ENCODE measurements at places on chromosomes 1 and 21.

GRCh38 chr1:117657031-117657430 is 51.2 kb downstream of the TENT5C start:
- no peak for DNase-seq

DNA sequence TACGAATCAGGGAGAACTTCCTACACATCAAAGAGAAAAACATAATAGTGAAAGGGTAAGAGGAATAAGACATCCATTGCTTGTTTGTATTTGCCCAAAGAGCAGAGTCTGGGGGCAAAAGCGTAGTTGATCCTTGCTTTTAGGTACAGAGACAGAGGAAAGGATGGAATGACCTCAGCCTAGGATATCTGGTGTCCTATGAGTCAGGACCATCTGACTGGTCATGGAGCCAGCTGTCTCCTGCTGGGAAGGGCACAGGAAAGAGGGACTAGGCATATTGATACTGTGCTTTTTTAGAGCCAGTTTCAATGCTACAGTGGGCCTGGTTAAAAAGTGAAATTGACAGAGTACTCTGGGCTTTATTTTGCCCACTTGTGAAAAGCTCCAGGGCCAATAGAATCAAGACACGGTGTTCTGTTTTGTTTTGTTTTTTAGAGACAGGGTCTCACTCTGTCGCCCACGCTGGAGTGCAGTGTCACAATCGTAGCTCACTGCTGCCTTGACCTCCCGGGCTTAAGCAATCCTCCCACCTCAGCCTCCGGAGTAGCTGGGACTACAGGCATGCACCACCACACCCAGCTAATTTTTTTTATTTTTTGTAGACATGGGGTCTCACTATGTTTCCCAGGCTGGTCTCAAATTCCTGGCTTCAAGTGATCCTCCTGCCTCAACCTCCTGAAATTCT is 3.2 kb downstream of the PLEKHO1 start:
- DNase-seq = no peak

DNA sequence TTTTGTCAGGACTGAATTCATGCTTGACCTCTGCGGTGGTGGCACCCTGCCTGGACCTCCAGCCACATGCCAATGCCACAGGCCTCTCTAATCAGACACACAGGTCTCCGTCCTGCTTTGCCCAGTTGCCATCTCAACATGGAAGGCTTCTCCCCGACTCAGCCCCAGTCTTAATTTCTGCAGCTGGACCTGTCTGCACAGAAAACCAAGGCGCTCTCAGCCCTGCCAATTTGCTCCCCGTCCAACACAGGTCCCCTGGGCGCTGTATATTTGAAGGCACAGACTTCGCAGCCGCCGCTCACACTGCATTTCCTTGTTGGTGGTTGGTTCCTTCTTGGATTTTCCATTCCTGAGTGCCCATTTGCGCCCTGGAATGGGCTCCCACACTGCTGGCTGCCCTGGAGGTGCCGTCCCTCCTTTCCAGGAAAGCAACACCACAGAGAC is 28.0 kb upstream of the PLEKHG5 start:
- no peak for DNase-seq

GRCh38 chr1:240074422-240074821 is 17.3 kb upstream of the FMN2 start:
- DNase-seq = no peak

GRCh38 chr1:35047188-35047858 is 15.6 kb upstream of the ZMYM6 start:
- no peak for DNase-seq

DNA sequence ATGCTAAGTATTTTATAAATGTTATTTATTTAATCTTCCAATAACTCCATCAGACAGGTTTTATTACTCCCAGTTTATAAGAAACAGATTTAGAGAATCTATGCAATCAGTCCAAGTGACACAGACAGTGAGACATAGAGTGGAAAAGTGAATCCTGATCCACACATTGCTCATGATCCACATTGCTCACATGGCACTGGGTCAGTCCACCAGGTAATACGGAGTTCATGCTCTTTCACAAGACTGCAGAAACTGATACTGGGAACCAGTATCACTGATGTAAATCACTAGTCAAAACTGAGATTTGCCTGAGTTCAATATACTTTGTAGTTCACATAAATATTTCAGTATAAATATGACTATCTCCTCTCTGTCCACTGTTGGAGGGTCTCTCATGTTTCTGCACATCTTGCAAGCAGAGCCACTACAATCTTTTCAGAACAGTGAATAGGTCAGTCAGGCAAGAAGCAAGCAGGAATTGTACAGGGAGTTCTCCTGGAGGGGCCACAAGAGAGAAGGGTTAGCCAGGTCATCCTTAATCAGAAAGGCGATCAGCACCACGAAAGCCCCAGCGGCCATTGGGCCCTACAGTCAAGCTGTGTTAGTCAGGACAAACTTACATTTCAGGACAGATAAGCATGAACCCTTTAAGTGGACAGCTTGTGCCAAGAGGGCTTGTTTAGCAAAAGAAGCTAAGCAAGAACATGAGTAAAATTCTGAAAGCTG is 275.4 kb upstream of the NR5A2 start:
- DNase-seq = no peak

DNA sequence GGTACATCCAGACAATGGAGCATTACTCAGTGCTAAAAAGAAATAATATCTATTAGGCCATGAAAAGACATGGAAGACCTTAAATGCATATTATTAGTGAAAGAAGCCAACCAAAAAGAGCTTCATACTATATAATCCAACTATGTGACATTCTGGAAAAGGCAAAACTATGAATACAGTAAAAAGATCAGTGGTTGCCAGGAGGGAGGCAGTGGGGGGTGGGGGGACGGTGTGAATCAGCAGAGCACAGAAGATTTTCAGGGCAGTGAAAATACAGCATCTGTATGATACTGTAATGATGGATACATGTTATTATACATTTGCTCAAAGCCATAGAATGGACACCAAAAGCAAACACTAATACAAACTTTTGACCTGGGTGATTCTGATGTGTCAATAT is 339.4 kb upstream of the SNX7 start:
- DNase-seq = no peak

- DNase-seq = no peak
Measured at GRCh38 chr21:36710729-36711048, 11.8 kb downstream of the SIM2 start.

GRCh38 chr1:214005708-214006107 is 17.9 kb downstream of the PROX1 start:
- no peak for DNase-seq

- no peak for DNase-seq
Measured at GRCh38 chr1:28136922-28137613, 39.4 kb downstream of the PTAFR start.

GRCh38 chr1:218811497-218811896 is 362.2 kb upstream of the LYPLAL1 start:
- DNase-seq = no peak

DNA sequence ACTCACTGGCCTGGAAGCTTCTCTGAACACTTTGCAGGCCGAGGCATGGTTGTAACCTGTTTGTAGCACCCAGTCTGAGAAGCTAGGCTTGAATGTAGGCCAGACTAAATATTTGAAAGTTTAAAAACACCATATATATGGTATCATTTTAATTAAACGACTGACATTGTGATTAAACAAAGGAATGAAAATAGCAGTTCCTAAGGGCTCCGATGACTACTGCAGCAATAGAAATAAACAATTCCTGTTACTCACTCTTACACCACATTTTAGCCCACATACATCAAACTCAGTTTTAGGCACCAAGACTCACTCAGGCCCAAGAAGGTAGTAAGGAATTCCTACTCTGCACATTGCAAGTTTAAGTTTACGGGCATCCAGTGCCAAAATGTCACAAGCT is 281.2 kb downstream of the AKT3 start:
- DNase-seq = no peak

DNA sequence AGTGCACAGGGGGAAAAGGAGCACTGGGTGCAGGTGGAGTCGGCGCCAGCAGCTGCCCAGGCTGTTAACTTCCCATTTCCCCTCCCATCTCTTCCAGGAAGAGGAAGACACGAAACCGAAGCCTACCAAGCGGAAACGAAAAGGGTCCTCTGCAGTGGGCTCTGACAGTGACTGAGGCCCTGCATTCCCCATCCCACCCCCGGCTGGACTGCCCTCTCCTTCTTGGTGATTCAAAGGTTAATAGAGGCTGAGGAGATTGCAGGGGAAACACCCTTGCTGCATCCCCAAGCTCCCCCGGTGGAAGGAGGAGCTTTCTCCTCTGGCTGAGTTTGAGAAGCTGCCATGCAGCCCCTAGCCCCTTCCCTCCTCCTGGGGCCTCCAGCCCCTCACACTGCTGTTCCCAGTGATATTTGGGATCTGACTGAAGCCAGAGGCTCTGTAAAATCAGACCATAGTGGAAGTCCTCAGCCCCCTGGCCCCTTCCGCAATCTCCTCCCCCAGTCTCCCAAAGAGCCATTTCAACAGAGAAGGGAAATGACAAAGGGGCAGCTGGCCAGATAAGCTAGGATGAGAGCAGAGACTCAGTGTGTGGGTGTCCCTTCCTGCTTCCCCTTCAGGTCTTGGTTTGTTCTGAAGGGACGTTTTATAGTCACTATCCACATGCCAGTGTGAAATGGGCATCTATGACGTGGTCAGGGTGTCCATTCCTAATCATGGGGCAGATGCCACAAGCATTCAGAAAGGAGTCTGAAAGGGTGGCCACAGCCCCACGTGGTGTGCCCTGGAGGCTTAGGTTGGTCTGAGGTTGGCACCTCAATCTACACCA is 1.9 kb upstream of the SLC27A3 start:
- no peak for DNase-seq

- DNase-seq = no peak
Measured at GRCh38 chr1:201216395-201217085, 25.9 kb downstream of the IGFN1 start.

DNA sequence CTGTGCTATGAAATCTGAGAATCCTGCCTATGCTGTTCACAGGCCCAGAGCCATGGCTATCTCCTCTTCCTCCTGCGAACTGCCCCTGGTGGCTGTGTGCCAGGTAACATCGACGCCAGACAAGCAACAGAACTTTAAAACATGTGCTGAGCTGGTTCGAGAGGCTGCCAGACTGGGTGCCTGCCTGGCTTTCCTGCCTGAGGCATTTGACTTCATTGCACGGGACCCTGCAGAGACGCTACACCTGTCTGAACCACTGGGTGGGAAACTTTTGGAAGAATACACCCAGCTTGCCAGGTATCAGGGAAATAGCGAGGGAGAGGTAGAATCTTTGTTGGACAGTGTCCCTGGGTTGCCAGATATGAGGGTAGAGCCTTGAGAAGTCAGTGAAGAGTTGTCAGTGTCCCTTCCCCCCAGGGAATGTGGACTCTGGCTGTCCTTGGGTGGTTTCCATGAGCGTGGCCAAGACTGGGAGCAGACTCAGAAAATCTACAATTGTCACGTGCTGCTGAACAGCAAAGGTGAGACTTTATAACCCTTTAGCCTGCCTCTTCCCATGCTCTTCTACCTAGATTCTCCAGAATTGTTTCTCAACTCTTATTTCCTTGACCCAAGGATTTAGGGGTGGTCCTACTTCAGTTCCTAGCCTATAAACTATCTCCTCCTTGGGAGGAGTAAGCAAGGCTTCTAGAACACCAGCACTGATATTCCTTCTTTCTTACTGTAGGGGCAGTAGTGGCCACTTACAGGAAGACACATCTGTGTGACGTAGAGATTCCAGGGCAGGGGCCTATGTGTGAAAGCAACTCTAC is 1.4 kb downstream of the NIT1 start:
- no peak for DNase-seq

GRCh38 chr1:95311014-95311413 is 77.0 kb downstream of the RWDD3 start:
- no peak for DNase-seq

- DNase-seq = no peak
Measured at GRCh38 chr21:45074048-45074817, at the start of gene ADARB1. Gene ADARB1 (plus strand): TSS chr21:45074580. CDS start chr21:45171657, 97,077 bp downstream.

DNA sequence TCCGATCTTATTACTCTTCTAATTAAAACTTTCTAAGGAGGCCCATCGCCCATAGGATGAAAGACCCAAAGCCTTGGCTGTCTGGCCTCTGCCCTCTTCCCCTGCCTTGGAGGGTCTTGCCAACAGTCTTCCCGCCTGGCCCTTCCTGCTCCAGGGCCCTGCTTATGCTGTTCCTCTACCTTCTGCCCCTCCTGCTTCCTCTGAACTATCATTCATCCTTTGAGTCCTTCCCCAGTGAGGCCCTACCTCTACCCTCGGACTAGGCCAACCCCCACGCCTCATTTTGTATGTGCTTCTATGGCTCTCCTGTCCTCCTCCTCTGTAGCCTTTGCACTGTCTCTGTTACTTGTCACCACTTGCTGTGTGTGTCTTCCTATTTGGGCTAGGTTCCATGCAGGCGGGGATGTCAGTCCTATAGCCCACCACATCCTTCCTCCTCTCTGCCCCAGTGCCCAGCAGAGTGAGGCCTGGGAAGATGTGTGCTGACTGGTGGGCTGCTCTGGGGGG is 5.4 kb downstream of the RUSC1 start:
- DNase-seq = no peak

GRCh38 chr21:35135481-35135880 is 86.4 kb upstream of the RUNX1 start:
- DNase-seq = no peak

DNA sequence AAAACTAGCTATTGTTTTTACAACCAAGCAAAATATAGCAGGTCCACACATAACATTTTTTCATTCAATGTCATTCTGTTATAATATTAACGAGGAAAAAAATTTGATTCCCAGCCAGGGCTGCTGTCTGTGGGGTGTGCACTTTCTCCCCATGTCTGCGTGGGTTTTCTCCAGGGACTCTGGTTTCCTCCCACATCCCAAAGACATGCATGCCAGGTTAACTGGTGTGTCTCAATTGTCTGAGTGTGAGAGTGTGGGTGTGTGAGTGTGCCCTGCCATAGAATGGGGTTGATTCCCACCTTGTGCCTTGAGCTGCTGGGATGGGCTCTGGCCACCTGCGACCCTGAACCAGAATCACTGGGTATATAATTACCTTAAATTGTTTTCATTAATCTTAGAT is 60.1 kb downstream of the MAP3K21 start:
- DNase-seq = no peak

- DNase-seq = no peak
Measured at GRCh38 chr1:185670187-185670627, 64.0 kb upstream of the HMCN1 start.

- no peak for DNase-seq
Measured at GRCh38 chr1:231160895-231161666, 777 bp upstream of the TRIM67 start.

DNA sequence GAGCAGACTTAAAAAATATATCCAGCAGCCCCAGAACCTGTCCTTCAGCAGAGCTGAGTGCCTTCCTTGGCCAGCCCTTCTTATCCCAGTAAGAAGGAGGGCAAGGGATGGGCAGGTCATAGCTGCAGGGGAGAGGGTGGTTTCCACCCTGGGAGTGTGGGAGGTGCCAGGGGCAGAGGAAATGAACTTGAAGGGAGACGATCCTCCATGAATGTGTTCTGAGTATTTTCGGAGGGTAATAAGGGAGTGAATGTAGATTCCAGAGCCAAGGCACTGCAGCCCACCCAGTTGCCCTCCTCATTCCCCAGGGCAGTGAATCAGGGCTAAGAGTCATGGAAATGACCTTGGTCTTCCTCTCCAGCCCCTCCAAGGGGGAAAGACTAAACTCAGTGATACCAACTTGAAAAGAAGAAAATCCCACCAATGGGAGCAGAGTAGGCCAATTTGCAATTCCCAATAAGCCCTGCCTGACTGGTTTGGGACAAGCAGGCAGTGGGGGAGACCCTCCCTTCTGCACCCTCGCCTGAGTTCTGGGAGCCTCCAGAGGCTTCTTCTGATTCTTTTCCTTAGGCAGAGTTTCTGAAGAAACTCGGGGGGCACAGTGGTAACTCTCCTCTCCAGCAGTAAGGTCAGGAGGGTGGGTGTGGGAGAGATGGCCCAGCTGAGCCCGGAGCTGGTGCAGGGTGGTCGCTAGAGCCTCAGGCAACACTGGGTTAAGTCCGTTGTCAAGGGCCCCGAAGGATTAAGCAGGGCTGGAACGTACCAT is 4.2 kb downstream of the MYOG start:
- no peak for DNase-seq

All from stimulated activated CD8-positive, alpha-beta memory T cell treated with anti-CD3 and anti-CD28 coated beads, Interleukin-15, amount 100 ng/mL, for 48 hours (primary cell).